ENCODE measurements at places on chromosomes 4 and X.

GRCh38 chr4:7513671-7514070, 78.9 kb upstream of the PSAPL1 start:
- no peak for DNase-seq

- no peak for DNase-seq
Measured at GRCh38 chrX:71181558-71181909, 36.9 kb downstream of the NLGN3 start.

DNA sequence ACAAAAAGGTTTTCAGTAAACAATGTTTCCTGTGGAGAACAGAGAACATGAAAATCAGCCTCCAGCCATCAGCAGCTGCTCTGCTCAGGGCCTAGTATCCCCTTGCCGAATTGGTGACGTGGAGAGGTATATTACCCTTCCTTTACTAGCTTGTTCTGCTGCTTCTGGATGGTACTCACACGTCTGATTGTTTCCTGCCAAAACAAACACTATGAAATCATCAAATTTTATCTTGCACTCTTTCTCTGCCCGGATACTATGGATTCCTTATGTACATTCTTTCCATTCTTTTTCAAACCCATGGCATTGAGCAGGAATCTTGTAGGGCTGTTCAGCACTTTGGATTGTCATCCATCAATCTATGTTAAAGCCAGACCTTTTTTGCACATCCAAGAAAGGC, 18.8 kb upstream of the METAP1 start:
- DNase-seq, result no peak

DNA sequence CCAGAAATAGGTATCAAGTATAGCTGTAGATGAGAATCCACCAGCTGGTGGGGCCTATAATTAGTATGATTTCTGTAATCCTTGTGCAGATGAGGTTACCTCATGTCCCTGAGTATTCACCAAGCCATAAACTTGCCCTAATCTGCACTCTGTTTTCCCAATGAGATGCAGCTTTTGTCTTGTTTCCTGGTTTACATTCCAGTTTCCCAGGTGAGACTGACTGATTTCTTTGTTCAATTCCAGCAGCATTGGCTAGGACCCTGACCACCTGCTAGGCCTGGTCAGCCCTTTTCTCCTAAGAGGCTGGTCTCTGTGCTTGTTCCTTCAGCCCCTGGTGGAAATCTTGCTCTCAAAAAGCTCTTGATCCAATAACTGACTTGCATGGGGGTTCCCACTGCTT, 44.6 kb downstream of the GABRB1 start:
- DNase-seq, result no peak

DNA sequence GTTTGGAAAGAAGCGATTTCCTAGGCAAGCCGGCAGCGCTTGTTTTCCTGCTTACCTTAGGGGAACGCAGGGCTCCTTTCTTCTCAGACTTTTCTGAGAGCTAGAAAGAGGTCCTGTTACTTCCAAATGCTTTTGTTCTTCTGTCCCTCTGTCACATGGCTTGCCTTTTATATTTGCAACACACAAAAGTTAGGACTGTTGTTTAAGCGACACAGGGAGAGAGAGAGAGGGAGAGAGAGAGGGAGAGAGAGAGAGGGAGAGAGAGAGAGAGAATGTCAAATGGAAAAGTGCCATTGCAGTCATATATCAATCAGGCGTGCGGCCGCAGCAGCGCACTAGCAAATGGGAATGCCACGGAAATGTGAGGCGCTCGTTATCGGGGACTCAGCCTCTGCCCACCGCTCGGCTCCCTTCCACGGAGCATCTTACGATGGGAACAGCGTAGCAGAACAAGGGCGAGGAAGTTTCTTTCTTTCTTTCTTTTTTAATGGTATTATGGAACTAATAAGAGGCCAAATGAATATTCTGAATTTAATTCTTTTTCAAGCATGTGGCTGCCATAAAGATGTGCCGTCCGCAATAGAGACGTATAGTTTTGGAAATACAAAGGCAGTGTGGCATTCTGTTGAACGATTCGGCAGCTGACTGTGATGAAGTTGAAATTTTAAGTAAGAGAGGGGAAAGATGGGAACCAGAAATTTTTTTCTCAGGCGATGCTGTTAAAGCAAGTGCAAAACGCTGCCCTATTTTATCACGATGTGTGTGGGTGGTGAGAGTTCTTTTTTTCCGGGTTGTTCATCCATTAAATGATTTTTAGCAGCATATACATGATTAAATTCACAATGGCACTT, at the start of gene NDP:
TSS of gene NDP (minus strand) at position 142 of the 851 bp plus-strand sequence. CDS start 14,745 bp downstream, outside the sequence.
- no peak for DNase-seq

DNA sequence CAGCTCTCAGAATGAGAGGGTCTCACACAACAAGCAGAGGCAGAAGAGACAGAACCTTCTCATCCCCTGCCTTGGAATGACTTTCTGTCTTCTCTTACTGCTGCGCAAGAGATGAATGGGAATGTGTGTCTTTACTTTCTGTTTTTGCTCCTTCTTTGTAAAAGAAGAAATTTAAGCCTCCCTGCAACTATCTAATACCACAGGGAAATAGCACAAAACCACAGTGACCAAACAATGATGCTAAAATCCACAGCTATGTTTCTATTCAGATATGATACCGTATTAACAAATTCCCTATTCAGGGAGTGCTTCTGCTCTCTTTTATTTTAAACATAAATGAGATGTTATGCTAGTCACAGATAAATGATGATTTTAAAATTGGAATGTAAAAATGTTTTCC, 173.8 kb upstream of the RAI2 start:
- no peak for DNase-seq

- no peak for DNase-seq
Measured at GRCh38 chr4:176001151-176002006, 64.3 kb upstream of the WDR17 start.

DNA sequence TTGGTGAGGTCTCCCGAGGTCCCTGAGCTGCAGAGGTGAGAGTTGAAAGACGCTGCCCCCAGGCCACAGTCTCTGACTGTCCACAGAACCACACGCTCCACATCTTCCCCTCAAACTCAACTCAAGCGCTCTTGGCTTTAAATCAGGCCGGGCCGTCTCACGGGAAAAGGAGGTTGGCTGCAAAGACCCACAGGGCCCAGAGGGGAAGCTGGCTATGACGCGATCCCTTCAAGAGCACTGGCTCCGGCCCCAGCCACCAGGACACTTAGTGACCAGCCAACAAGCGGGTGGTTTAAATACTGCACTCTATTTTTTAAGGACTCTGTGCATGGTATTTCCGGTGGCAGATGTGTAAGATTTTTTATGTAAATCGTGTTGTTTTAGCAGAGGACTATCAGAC, 19.9 kb downstream of the LRPAP1 start:
- no peak for DNase-seq

GRCh38 chr4:81398379-81398778, 73.3 kb downstream of the RASGEF1B start:
- DNase-seq, result no peak

DNA sequence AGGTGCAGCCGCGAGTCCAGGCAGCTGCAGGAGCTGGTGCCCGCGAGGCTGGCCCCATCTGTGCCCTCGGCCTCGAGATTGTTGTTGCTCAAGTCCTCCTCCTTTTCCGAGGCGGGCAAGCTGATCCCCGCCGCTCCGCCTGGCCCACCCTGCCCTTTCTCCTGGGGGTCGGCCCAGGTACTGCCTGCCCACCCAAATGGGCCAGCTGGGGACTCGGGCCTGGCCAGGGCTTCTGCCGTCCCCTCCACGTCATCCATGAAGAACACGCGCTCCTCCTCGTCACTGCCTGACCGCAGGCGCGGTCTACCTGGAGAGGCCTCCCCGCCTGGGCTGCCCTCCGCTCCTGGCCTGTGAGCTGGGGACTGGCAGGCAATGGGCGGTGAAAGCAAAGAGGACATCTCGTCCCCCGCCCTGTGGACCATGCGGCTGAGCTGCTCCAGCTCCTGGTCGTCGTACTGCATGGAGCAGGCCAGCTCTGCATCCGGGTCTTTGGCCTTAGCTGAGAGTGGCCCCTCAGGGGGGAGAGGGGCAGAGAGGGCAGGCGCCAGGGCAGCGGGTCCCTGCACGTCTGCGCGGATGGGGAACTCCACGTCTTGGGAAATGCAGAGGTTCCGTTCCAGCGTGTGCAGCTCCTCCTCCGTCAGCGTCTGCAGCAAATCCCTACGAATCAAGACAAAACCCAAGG, 43.1 kb upstream of the MXD4 start:
- DNase-seq, result no peak

- no peak for DNase-seq
Measured at GRCh38 chr4:94523617-94524016, 71.9 kb downstream of the PDLIM5 start.

DNA sequence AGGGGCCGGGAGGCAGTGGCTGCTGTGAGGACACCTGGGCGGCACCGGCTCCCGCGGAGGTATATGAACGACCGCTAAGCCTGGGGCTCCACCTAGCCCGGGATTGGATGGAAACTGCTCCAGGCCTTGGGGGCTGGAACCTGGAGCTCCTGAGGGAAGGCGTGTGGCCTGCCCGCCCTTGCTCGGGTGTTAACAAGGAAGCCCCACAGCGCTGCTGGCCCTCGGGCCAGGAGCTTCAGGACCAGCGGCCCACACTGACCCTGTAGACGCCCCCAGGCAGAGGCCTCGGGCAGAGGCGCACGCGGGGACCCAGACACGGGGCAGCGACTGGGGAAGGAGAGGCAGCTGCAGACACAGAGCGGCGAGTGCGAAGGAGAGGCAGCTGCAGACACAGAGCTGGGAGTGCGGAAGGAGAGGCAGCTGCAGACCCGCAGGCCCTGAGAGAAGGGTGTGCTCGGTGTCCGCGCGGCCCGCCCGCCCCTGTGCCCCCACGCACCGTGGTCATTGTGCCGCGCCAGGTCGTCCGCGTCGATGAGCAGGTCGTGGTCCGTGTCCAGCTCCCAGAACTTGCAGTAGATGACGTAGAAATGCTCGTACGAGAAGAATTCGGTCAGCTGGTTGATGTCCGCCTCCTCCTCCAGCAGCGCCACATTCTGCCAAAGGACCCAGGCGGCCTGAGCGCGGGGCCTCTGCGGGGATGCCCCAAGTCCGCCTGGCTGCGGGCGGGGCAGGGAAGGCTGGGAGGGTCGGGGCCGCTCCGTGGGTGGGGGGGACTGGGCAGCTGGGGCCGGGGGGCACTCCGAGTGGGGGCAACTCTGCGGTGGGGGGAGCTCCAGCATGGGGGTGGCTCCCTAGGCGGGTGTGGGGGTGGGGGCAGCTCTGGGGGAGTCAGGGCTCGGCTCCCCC, 26.7 kb upstream of the GTPBP6 start:
- DNase-seq, result no peak

DNA sequence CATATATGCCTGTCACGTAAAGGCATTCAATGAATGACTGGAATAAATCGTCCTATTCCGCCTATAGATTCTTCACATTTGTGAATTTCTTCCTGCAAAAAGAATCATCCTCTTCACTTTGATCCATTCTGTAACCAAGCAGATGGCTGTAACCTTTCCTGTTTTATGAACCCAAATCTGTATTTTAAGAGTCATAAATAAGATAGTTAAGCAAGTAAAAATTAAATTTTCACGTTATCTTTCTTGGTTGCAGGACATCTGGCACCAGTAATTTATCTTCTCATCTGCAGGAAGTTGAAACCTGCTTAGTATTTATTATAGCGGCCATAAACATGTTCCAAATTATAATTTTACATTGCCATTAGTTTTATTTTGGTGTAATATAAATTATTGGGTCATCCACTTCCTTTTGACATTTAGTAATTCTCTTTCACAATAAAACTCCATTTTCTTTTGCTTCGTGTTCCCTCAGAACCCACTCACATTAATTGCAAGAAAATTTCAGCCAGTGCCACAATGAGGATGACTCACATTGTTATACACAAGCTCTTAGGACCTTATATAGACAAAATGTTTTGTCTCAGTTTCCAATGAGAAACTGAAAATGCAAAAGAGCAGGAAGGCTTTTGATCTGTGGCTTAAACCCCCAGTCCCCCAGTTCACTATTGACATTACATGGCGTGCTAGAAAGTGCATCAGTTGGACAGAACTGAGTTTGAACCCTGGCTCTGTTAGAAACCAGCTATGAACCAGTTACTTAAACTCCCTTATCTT, 51.1 kb downstream of the TMEM156 start:
- no peak for DNase-seq

DNA sequence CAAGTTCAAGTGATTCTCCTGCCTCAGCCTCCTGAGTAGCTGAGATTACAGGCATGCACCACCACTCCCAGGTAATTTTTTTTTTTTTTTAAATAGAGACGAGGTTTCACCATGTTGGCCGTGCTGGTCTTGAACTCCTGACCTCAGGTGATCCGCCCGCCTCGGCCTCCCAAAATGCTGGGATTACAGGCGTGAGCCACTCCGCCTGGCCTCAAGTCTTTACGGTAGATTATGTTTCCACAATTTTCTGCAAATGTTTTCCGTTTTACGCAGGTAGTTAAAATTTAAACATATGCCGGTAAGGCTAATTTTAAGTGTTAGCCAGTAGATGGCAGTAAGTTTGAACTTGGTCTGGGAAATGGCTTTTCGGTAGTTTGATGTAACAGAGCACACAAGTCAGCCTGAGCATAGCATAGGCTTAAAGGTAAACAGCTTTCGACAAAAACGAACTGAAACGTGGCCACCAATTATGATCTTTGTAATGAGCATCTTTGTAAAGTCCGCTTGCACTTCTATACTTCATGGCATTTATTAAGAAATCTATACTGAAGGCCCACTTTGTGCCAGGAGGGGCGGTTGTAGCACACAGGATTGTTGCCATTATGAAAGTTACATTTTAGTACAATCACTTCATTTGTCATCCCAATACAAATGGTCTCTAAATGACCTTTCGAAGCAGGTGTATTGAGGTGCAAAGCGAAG, 31.1 kb downstream of the CCKAR start:
- DNase-seq, result peak; percentile 15

- no peak for DNase-seq
Measured at GRCh38 chrX:129000797-129001196, 522.5 kb downstream of the SMARCA1 start.

DNA sequence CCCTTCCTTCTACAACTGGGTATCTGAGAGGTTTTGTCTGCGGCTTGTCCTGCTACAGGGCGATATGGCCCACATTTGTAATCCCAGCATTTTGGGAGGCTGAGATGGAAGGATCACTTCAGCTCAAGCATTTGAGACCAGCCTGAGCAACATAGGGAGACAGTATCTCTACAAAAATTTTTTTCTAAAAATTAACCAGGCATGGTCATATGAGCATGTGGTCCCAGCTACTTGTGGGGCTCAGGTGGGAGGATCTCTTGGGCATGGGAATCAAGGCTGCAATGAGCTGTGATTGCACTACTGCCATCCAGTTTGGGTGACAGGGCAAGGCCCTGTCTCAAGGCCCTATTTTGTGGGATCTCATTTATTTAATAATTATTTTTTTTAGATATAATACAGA, 420.6 kb upstream of the PABPC4L start:
- DNase-seq, result no peak

- no peak for DNase-seq
Measured at GRCh38 chr4:169416997-169417396, 146.2 kb upstream of the SH3RF1 start.

GRCh38 chr4:184117662-184118199, 99.9 kb downstream of the ENPP6 start:
- DNase-seq, result no peak

DNA sequence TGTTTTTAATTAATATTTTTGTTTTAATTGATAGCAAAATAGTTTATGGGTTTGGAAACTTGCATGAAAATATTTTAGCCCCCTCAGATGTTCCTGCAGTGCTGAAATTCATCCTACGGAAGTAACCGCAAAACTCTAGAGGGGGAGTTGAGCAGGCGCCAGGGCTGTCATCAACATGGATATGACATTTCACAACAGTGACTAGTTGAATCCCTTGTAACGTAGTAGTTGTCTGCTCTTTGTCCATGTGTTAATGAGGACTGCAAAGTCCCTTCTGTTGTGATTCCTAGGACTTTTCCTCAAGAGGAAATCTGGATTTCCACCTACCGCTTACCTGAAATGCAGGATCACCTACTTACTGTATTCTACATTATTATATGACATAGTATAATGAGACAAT, 40.4 kb downstream of the MAP7D3 start:
- no peak for DNase-seq

Measured in HS-5 (cell line).